ENCODE measurements at places on chromosomes 16 and 17.

DNA sequence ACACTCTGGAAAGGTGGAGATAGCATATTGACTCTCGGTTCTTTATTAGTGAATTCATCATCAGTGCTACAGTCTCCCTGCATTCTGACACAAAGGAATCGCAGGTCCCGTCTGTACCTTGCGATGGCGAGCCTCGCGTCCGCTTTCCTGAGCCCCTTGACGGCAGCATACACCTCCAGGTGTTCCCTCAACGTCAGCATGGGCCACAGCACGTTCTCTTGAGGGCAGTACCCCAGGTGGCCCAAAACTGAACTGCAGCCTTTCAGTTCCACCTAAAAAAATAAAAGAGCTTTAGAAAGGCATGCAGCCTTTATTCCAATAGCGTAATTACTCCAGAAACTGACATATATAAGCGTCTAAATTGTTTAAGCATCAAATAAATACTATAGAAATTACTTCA lies 24.2 kb upstream of the ABCA9 start:
- DNase-seq, result no peak

- DNase-seq, result no peak
These were observed 296.1 kb downstream of the CNTNAP4 start for GRCh38 chr16:76573281-76573680.

DNA sequence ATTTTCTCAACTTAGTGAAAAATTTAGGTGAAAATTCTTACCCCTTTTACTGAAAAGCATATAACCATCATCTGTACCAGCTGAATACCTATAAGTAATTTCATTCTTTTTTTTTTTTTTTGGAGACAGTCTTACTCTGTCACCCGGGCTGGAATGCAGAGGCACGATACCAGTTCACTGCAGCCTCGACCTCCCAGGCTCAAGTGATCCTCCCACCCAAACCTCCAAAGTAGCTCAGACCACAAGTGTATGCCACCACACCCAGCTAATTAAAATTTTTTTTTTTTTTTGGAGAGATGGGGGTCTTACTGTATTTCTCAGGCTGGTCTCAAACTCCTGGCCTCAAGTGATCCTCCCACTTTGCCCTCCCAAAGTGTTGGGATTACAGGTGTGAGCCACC lies 33.8 kb downstream of the TUBD1 start:
- no peak for DNase-seq

DNA sequence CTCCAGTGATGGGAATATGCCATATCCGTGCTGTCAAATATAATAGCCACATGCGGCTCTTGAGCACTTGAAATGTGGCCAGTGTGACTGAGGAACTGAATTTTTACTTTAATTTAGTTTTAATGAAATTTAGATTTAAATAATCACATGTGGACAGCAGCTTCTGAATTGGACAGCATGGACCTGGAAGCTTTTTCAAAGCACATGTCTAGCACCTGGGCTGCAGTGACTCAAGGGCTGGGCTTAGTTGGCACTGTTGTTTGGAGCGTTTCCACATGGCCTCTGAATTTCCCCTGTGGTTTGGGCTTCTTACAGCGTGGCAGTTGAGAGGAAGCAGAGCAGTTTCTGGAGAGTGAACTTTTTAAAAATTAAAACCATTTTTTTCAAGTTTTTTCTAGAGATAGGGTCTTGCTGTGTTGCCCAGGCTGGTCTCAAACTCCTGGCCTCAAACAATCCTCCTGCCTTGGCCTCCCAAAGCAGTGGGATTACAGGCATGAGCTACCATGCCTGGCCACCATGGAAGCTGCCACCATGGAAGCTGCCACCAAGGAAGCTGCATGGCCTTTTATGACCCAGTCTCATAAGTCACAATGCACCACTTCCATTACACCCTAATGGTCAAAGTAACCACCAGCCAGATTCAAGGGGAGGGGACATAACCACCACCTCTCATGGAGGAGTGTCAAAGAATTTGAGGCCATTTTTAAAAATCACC lies 6.7 kb upstream of the TOB1 start:
- no peak for DNase-seq

- DNase-seq, result no peak
These were observed 7.2 kb downstream of the PMP22 start for GRCh38 chr17:15257796-15258512.

Measured in Panc1 (cell line).